ENCODE measurements at places on chromosomes 1 and 21.

DNA sequence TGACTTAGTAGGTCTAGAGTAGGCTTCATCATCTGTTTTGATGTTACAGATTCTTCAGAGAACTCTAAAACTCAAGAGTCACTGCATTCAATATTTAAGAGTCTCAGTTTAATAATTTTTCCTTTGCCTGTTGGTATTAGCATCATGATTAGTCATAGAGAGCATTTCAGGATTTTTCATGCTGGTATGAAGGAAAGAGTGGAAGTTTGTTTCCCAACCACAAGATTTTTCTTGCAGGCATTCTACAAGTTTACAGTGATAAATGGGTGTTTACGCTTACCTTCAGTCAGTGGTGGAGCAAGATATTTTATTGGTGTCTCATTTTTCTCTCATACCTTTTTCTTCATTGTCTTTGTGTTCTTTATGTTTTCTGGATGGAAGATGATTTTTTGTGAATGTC is 58.4 kb upstream of the MYOCOS start:
- DNase-seq, result no peak

DNA sequence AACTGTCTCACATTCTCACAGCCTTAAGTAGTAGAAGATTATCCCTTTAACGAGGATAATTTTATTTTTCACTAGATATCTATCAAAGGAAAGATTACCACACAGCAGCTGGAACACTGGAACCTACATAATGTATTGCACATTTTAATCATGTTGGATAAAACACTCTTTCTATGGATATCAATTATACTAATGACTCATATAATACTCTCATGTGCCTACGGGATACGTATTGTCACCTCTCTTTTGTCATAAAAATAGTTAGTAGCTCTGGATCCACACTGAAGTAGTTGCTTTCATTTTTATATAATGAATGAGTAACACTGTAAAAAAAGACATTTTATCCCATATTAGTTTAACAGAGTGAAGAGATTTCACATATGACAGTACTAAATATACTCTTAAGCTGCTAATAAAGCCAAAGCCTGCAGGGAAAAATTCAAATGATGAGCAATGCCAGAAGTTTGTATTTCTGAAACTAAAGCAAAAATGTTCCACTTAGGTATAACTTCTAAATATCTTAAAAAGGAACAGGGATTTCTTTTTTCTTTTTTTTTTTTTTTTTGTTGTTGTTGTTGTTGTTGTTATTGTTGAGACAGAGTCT is 408.7 kb upstream of the PKN2 start:
- no peak for DNase-seq

- no peak for DNase-seq
Measured at GRCh38 chr1:198773523-198773922, 134.7 kb downstream of the PTPRC start.

DNA sequence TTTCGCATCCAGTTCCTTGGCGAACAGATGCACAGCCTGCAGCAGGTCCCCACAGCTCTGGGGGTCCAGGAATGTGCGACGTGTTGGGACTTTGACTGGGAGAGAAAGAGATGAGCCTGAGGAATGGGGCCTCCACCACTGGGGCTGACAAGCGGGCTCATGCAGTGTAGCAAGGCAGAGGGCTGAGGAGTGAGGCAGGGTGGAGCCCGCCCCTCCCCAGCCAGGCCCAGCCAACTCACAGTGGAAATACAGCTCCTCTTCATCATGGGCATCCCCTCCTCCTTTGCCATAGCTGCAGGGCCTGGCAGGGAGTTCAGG is 30.7 kb downstream of the CDCA8 start:
- DNase-seq, result no peak
